ENCODE measurements at places on chromosomes 1 and 21.
A peak's percentile ranks its signal among the peaks of the same experiment; 100 is the strongest.

- DNase-seq: no peak
Measured at GRCh38 chr1:172581779-172582178, 48.8 kb downstream of the SUCO start.

DNA sequence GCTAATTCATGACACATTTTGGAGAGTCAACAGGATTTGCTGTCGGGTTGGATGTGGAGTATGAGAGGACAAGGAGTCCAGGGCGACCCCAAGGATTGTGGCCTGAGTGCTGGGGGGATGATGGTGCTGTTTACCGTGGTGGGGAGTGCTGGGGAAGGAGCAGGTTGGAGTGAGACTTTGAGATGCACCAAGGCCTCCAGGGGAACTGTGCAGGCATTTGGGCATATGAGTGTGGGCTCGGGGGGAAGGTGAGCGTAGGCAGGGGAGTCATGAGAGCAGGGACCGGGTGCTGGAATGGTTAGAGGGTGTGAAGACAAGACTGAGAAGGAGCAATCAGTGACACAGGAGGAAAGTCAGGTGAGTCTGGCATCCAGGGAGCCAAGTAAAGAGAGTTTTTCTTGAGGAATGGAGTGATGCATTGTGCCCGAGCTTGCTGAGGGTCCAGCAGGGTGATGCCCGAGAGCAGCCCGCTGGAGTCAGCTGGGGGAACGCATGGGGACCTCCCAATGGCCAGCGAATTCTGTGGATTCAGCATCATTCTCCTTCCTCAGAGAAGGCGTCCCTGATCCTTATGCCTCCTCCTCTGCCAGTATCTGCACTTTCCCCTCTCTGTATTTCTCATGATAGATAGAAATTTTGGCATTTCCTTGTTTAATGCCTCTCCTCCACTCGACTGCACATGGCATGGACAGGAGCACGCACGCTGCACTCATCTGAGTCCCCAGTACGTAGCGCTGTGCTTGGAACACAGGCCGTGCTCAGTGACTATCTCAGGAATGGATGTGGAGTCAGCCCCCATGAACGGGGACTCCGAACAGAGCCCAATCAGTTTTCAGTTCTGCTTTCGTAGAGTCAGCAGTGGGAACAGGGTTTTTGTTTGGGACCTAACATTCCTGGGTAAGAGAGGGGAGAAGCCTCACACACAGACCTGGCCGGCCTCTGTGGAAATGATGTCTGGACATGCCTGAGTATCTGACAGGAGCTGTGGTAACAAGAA, 52.1 kb upstream of the ETV3 start:
- DNase-seq: no peak

DNA sequence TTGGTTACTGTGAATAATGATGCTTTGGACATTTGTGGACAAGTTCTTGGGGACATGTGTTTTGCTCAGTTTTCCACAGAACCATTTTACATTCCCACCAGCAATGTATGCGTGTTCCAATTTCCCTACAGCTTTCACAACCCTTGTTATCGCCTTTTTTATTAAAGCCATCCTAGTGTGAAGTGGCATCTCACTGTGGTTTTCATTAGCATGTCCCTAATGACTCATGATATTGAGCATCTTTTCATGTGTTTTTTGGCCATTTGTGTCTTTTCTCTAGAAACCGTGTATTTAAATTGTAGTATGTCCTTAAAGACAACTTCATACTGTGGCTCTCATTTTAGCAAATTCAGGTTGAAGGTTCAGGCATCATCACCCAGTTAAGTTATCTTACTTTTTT, 132.1 kb downstream of the TGFBR3 start:
- no peak for DNase-seq

DNA sequence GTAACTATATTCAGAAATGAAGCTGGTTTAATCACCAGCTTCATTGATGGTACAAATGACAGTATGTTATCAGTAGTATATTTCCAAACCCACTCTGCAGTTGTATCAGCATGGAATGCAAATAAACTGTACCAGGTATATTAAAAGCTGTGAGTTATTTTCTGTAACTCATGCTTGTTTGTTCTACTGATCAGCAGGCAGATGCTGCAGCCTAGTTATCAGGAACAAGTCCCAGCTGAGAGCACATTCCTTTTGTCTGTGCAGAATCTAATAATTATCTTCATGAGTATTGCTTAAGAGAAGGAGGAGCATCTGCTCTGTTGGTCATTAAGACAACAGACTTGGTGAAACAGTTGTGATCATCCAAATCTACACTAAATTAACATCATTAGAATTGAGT, 1331.1 kb downstream of the MRPL39 start:
- DNase-seq: no peak

GRCh38 chr1:231590453-231591198, 36.0 kb upstream of the DISC1 start:
- peak; percentile 46 for DNase-seq

- no peak for DNase-seq
Measured at GRCh38 chr1:113786069-113786468, 26.2 kb downstream of the RSBN1 start.

DNA sequence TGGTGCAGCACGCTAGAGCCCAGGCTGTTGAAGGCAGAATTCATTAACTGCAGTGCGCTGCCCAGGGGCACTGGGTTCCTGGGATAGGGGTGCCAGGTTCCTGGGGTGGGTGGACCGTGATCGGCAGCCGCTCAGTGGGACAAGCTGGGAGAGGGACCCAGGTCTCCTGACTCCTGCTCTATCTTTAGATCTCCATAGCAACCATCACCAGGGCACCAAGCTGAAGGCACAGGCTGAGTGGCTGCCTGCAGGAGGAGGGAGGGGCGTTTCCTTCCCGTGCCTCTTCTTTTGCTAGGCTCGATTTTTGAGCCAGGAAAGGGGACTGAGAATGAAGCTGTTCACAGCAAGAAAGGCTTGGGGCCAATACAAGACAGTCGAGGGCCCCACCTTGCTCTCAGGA, 20.9 kb upstream of the CDCP2 start:
- no peak for DNase-seq

DNA sequence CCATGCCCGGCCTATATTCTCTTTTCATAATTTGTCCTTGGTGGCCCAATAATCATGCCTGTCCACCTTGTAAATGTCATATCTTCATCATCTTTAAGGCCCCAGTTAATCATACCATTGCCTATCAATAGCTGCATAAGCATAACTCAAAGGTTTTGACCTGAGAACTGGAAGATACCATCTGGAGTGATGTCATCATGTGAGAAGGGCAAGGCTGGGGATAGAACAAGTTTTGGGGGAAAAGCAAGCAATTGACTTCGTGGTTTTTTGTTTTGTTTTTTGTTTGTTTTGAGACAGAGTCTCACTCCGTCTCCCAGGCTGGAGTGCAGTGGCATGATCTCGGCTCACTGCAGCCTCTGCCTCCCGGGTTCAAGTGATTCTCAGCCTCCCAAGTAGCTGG, 6.2 kb downstream of the UBIAD1 start:
- DNase-seq: no peak

DNA sequence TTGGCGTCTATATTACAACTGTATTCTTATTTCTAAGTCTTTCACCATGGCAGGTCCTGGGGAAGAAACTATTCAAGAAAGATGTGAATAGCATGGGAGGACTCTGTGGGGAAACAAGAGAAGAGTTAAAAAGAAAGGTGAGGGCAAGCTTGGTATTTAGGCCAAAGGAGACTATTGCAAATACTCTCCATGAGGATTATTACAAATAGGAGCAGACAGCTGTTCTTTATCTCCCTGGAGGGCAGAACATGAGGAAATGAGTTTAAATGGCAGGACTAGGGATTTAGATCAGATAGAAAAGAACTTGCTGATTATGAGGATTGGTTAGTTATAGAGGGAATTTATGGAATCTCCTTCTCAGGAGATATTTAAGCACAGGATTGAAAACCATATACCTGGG, 186.8 kb downstream of the CDC7 start:
- DNase-seq: no peak

DNA sequence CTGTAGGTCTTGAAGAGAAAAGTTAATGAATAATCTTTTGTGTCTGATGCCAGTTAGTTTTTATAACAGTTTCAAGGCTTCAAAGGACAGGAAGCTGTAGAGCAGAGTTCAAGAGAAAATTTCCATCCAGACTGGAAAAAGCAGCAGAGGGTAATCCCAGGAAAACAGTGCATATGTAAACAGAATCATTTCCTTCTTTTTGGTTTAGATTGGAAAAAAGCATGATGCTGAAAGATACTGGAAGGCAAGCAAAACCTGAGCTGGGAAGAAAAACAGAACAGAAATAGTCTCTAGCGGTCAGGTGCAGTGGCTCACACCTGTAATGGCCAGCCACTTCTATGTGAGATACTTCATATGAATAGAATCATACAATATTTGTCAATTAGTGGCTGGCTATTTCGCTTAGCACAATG, 71.9 kb downstream of the ZSWIM5 start:
- DNase-seq: no peak

DNA sequence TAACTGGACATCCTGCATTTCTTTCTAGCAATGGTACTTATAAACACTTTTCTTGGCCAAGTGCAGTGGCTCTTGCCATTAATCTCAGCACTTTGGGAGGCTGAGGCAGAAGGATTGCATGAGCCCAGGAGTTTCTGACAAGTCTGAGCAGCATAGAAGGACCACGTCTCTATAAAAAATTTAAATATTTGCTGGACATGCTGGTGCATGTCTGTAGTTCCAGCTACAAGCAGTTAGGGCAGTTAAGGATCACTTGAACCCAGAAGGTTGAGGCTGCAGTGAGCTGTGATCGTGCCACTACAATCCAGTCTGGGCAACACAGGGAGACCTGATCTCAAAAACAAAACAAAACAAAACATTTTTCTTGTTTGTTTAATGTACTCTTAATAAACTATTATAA, 434.0 kb downstream of the PLA2G4A start:
- DNase-seq: no peak

DNA sequence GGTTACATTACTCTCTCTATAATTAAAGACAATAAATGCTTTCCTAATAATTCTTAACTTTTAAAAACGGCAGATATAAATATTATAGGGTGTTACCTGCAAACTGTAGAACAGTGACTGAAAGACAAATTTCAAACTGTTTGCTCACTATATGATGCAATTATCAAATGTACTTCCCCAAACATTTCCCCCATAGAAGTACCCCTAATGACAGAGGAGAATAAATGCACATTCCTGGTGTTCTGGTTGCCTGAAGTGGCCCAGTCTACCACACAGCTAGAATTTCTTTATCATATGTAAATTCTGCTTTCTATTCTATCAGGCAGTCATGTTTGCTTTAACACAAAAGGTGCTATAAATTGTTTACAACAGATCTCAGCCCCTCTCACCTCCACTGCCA, 70.4 kb downstream of the VAV3 start:
- no peak for DNase-seq

DNA sequence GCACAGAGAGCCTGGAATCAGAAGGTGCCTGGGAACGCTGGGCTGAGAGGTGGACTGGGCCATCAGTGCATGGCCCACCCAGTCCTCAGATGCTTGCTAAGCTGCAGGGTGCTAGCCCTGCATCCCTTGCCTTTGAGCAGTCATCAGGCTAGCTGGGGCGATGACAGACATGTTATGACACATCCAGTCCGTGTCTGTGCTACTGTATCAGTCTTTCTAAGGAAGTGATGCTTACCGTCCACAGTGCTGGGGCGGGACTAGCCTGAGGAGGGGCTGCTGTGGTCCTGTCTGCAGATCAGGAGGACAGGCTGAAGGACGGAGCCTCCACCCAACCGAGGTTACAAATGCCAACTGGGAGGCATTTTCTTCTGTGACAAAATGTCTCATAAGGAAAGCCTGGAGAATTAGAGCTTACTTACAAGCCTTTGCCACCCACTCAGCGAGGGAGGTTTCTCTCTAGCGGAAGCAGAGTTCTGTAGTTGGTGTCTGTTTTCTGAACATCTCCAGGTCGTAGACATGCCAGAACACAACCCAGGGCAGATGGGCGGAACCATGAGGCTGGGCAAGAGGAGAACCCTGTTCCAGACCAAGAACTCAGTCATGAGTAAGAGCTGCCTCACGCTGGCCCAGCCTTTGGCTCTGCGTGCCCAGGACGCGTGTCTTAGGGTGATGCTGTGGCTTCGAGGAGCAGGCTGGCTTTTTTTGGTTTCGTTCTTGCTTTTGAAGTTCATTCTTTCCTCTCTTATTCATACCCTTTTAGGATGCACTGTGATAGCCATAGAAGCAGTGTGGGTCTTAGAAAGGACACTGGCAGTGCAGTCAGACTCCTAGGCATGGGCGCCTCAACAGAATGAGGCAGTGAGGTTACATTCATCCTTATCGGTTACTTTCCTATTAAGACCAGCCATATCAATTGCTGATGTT, 14.3 kb downstream of the SLFNL1 start:
- no peak for DNase-seq

DNA sequence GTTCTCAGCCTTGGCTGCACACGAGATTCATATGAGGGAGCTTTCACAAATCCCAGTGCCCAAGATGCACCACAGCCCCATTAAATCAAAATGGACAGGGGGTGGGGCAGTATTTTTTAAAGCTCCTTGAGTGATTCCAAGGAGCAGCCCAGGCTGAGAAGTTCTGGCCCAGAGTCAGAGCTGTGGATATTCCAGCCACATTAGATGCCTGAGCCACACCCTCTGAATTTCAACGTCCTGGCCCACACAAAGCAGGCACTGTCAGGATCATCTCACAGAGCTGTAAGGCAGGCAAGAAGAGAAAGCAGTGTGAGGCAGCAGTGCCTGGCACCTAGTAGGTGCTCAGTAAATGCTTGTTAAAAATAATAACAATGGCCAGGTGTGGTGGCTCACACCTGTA, 37.4 kb downstream of the PAX7 start:
- no peak for DNase-seq

- DNase-seq: no peak
Measured at GRCh38 chr1:211574705-211575104, 4.3 kb downstream of the SLC30A1 start.

DNA sequence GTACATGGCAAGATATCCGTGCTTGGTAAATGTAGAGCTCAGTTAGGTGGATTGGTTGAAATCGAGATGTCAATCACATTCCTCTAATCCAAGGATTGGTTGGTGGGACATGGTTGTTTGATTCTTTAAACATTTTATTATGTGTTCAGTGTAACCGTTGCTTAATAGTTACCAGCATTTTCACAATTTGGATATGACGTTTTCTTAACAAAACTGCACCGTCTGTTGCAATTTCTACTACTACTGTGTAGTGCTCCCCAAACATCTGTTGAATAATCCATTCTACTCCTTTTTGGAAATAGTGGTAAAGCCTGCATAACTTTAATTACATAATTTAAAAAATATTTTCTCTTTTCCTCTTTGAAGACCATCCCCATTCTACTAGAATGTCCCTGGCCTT, 16.3 kb downstream of the OR2B11 start:
- no peak for DNase-seq

DNA sequence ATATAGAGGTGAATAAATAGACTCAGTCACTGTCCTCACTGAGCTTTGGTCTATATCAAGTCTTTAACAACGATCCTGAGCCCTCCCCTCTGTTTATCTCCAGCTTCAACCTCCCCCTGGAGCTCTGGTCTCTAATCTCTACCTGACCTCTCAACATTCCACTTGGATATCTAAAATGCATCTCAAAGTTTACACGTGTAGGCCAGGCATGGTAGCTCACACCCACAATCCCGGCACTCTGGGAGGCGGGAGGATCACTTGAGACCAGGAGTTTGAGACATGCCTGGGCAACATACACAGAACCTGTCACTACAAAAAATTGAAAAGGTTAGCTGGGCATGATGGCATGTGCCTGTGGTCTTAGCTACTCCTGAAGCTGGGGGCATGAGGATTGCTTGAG, 53.4 kb downstream of the GADD45A start:
- no peak for DNase-seq

- DNase-seq: no peak
Measured at GRCh38 chr1:22071511-22071910, 19.0 kb downstream of the CDC42 start.

- no peak for DNase-seq
Measured at GRCh38 chr21:35340273-35340672, 291.2 kb upstream of the RUNX1 start.

- DNase-seq: no peak
Measured at GRCh38 chr1:224673141-224673540, 57.0 kb downstream of the CNIH3 start.
